ENCODE measurements at places on chromosomes 1 and 21. TPM values are rescaled to one million over a fixed set of nuclear protein-coding genes. Genes with fewer than 3 reads are reported as not detected.

GRCh38 chr1:47388891-47389238 is 27.2 kb upstream of the FOXE3 start:
- peak; percentile 44 for DNase-seq
- no peaks in the 10 kb centered on the region for H3K27me3 ChIP-seq
- no peak overlapping the region for H3K4me3 ChIP-seq
- H3K27ac ChIP-seq, result no peak overlapping the region
- no peaks in the 10 kb centered on the region for H3K36me3 ChIP-seq
- peaks cover 9% of the 10 kb centered on the region for H3K4me1 ChIP-seq

- H3K27ac ChIP-seq, result no peak overlapping the region
- H3K4me3 ChIP-seq, result no peak overlapping the region
- no peaks in the 10 kb centered on the region for H3K36me3 ChIP-seq
- DNase-seq, result no peak
Observed at GRCh38 chr1:170414989-170415709, 116.8 kb upstream of the GORAB start.

- no peak for DNase-seq
- H3K36me3 ChIP-seq, result no peaks in the 10 kb centered on the region
- peaks cover 8% of the 10 kb centered on the region for H3K27me3 ChIP-seq
Observed at GRCh38 chr1:6424619-6425593, at the start of gene ESPN. Gene ESPN, plus strand, starts transcription at chr1:6424776. Its CDS starts 180 bp downstream, at chr1:6424956.

- no peaks in the 10 kb centered on the region for H3K27me3 ChIP-seq
- H3K4me1 ChIP-seq, result no peaks in the 10 kb centered on the region
- no peak overlapping the region for H3K4me3 ChIP-seq
- no peak for DNase-seq
- H3K36me3 ChIP-seq, result no peaks in the 10 kb centered on the region
Observed at GRCh38 chr21:21373969-21374368, 375.8 kb downstream of the NCAM2 start.

DNA sequence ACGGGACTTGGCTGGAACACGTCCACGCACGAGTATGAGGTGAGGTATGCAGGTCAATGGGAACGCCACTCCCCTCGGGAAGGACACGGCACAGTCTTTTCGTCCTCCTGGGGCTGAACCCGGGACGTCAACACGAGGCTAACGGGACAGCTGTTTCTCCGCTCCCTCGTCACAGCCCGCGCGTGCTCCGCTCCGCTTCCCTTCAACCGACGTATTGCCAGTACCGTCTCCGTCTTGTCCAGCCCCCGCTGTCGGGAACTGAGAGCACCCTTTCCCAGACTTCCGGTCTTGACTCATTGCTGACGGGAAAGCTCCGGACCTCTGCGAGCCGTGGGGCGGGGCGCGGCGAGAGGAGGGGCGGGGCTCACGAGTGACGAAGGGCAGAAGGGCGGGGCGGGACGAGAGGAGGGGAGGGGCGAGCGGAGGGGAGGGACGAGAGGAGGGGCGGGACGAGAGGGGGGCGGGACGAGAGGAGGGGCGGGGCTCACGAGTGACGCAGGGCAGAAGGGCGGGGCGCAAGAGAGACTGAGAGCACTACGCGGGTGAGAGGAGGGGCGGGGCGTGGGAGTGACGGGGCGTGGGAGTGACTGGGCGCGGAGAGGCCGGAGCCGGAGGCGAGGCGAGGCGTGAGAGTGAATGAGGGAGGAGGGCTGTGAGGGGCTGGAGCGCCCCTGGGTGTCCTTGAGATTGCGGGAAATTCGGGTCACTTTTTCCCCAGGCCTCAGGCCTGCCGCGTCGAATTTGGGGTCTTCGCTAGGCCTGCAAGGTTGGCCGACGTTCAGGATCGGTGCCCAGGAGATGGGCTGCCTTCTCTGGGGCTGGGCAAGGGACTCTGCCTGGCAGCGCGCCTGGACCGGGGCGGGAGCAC is 22.2 kb upstream of the CFAP126 start:
- peak; percentile 88 for DNase-seq
- H3K27me3 ChIP-seq, result no peaks in the 10 kb centered on the region
- H3K36me3 ChIP-seq, result no peaks in the 10 kb centered on the region

DNA sequence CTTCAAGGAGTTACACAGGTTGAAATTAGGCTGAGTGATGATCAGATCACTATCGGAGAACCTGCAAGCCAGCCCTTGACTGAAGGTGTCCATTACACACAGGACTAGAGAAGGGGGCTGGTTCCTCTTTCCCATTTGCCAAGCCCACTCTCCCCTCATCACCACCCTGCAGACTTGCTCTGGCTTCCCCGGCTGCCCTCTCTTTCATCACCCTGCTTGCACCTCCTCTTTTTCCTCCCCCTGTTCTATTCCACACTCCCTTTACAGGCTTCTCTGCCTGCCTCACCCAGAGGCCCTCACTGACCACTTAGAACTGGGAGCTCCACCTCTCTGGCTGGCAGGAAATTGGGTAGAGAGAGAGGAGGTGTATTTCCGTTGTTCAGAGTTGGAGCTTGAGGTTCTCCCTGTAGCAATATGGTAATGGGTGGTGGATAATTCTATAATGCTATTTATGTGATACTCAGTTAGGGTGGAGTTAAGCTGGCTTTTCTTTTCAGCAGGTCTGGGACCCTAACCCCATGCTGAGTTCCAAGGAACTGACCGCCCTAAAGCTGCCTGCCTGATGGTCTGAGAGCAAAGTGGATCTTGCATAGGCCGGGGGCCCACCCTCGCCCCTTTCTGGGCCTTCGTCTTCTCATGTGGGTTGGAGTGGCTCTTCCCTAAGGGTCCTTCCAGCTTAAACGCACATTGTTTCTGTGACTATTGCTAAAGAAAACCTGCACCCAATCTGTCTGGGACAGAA is 111.8 kb upstream of the ADAR start:
- no peak overlapping the region for H3K4me3 ChIP-seq
- no peak for DNase-seq
- H3K27me3 ChIP-seq, result peaks cover 6% of the 10 kb centered on the region
- no peaks in the 10 kb centered on the region for H3K36me3 ChIP-seq

- 0 out of 2 replicates have a peak, but pooled peaks cover 4% of the 10 kb centered on the region for H3K36me3 ChIP-seq
- no peaks in the 10 kb centered on the region for H3K27me3 ChIP-seq
- no peak overlapping the region for H3K4me3 ChIP-seq
- H3K4me1 ChIP-seq, result peaks cover 57% of the 10 kb centered on the region
- peak overlapping the region; percentile 68 for H3K27ac ChIP-seq
- DNase-seq, result peak; percentile 93
Observed at GRCh38 chr1:54955359-54955758, 25.1 kb upstream of the TMEM61 start.

- no peak overlapping the region for H3K4me3 ChIP-seq
- H3K27ac ChIP-seq, result no peak overlapping the region
- H3K4me1 ChIP-seq, result no peaks in the 10 kb centered on the region
- peaks cover 10% of the 10 kb centered on the region for H3K36me3 ChIP-seq
- no peak for DNase-seq
- no peaks in the 10 kb centered on the region for H3K27me3 ChIP-seq
Observed at GRCh38 chr1:44973645-44974044, 12.8 kb downstream of the EIF2B3 start.

GRCh38 chr1:87588495-87588894 is 259.8 kb downstream of the LMO4 start:
- no peak for DNase-seq
- no peaks in the 10 kb centered on the region for H3K27me3 ChIP-seq
- no peaks in the 10 kb centered on the region for H3K36me3 ChIP-seq
- no peaks in the 10 kb centered on the region for H3K4me1 ChIP-seq
- no peak overlapping the region for H3K27ac ChIP-seq

DNA sequence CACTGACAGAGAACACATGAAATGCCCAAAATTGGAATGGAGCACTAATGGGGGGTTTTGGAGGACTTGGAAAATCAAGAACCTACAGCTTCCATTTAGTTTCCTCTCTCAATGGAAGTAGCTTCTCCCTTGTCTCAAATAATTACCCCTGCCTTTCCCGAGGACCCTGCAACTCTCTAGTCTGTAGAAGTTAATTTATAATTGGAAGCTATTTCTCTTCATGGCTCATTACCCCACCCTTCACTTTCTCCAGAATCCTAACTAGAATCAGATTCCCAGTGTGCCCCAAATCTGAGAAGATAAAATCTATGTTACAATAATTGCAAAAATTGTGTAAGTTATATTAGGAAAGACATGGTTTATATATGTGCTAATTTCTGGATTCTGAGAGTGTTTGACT is 181.5 kb upstream of the ATP1B1 start:
- no peak overlapping the region for H3K27ac ChIP-seq
- no peaks in the 10 kb centered on the region for H3K27me3 ChIP-seq
- DNase-seq, result no peak
- H3K36me3 ChIP-seq, result no peaks in the 10 kb centered on the region
- H3K4me3 ChIP-seq, result no peak overlapping the region
- H3K4me1 ChIP-seq, result peaks cover 35% of the 10 kb centered on the region

The SERTAD4 gene
- 12.9 TPM for total RNA-seq

The MPZL1 gene
- 67.8 TPM for total RNA-seq

The SPRR2E gene
- total RNA-seq, result not detected

The FMO3 gene
- total RNA-seq, result not detected

The ZNF683 gene
- total RNA-seq, result not detected

All from PC-9 (cell line).